ENCODE measurements at places on chromosomes 2 and 18. TPM values are rescaled to one million over a fixed set of nuclear protein-coding genes. Genes with fewer than 3 reads are reported as not detected.

CKAP2L gene
- 6.2 TPM for polyA plus RNA-seq

- no peak for DNase-seq
These were observed 8.6 kb downstream of the GNLY start for GRCh38 chr2:85702800-85703199.

GRCh38 chr18:50775207-50775606 is 44.6 kb downstream of the MRO start:
- DNase-seq = no peak

DNA sequence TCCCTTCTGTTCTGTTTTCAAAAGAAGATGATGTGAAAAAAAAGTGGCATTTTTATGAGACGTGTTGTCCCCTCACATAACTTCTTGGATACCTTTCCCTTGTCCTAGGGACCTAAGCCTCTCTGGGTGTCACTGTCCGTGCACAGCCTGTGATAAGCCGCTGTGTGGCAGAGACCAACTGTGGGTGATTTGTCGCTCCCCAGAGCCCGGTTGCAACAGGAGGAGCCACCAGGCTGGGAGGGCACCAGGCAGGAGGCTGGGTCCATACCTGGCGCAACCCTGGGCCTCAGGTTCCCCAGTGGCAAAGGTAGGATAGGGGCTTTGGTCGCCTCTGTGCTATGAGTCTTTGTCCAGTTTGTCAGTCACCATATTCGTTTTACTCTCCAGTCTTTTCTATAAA is 82.1 kb downstream of the AGAP1 start:
- DNase-seq = no peak

DNA sequence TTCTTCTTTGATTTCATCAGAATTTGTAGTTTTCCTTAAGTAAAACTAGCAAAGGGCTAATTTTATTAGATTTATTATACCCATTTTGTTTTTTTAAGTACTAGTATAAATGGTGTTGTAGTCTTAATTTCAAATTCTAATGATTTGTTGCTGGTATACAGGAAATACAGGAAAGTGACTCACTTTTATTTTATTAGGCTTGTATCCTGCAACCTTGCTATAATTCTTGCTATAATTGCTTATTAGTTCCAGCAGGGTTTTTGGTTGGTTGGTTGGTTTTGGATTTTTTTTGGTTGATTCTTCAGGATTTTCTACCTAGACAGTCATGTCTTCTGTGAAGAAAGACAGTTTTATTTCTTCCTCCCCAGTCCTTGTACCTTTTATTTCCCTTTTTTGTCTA is 110.6 kb upstream of the IL1R2 start:
- DNase-seq = no peak
